Right forelimb (tissue), 1 donor: ENCODE measurements at places on chromosomes 11 and 22.

- no peak for DNase-seq
Observed at GRCh38 chr11:132424433-132424832, 1054.0 kb downstream of the NTM start.

GRCh38 chr22:27780161-27780575, 21.4 kb downstream of the MN1 start:
- no peak for DNase-seq

- no peak for DNase-seq
Observed at GRCh38 chr11:13152736-13153541, 124.7 kb upstream of the BMAL1 start.

- DNase-seq, result no peak
Observed at GRCh38 chr11:12876988-12877387, 132.1 kb upstream of the RASSF10 start.
